ENCODE measurements at places on chromosomes 1 and 21.

GRCh38 chr1:72283022-72283306, 625 bp upstream of the NEGR1 start:
- DNase-seq: no peak

DNA sequence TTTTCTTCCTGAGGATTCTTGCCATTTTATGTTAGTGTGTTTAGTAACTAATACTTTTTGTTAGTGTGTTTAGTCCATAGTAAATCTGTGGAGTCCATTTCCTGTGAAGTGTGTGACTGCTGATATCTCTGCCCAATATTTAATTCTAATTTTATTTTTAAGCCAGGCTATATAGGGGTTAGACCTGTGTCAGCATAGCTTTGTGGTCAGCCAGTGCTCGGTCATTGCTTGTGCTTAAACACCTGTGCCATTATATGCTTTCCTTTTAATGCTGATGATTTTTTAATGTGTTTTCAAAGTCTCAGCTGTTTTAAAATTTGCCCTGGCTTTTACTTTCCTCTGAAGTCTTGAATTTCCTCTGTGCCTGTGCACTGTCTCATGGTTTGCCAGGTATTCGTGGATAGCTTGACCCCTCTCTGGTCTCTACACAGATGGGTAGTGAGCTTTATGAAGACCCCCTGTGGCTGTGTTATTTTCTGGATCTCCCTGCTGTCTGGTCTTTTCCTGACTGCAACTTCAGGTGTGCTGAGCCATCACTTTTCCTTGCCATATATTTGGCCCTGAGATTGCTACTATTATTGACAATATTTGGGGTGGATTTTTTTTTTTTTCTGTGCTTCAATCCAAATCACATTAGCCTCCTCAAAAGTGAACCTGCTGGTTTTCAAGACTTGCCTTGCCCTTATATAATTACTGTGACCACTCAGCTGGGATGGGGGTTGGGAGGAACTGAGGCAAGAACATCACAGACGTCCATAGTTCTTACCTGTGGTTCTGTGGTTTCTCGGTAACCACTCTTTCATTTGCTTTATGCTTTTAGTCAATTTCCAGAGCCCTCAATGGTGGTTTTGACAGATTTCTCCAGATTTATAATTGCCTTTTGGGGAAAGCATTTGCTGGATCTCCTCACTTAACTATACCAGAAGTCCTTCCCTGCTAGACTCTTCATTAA, 59.6 kb downstream of the RPS6KC1 start:
- no peak for DNase-seq

GRCh38 chr1:163459539-163459938, 137.8 kb downstream of the NUF2 start:
- DNase-seq: no peak

DNA sequence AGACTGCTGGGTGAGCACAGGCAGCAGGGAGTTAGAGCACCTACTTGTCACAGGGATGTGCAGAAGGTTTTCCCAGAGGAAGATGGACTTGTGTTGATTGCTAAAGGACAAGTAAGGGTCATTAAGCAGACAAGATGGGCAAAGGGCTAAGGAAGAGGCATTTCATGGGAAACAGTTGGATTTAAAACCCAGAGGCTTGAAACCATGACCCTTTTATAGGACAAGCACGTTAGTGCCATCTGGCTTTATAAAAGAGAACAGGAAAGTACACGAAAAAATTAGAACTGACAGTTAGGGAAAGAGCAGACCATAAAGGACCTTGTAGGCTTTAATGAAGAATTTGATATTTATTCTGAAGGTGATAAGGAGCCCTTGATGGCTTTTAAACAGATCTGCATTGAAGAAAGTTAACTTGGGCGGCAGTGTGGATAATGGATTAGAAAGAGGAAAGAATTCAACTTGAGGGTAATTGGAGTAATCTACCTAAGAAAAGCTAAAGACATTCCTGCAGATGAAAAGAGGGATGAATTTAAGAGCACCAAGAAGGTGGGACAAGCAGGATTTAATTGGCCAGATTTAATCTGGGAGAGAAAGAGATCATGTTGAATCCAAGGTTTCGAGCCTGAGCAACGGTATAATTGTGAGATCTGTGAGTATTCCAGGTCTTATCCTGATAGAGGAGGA, 68.6 kb downstream of the ZC3H11B start:
- no peak for DNase-seq

DNA sequence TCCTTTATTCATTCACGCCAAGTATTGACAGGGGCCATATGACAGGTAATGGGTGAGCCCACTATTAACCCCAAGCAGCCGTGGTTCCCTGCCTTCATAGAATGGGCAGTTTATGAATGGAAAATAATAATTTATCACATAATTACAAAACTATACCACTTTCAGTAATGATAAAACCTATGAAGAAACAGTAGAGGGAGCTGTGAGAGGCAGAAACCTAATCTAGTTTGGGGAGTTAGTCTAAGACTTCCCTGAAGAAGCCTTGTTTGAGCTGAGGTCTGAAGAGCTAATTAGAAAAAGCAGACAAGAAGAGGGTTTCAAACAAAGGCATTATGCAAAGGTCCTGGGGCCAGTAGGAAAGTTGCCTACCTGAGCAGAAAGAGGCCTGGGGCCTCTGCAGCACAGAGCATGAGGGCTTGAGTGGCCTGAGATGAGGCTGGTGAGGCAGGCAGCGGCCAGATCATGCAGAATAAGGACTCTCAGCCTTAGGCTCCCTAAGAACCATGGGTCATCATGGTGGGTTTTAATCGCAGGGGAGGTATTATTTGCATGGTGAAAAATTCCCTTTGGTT, 142.8 kb downstream of the ATG4C start:
- no peak for DNase-seq

DNA sequence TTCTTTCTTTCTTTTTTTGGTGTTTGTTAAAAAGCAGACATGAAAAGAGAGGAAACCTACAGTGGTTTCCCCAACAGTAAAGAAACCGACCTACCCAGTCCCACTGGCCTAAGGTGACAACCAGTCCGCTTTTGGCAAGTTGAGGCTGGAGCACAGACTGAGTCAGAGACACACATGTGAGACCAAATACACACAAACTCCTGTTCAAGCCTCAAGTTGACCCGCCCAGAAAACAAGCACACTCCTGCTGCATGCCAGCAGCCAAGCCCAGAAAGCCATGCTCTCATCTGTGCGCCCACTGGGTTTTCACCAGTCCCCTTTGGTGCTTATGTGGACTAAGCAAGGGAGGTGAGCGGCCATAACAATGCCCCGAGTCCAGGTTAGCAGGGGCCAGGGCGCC, 64.6 kb upstream of the GPR153 start:
- no peak for DNase-seq

- DNase-seq: no peak
Observed at GRCh38 chr1:159987186-159987585, 33.1 kb upstream of the SLAMF9 start.

DNA sequence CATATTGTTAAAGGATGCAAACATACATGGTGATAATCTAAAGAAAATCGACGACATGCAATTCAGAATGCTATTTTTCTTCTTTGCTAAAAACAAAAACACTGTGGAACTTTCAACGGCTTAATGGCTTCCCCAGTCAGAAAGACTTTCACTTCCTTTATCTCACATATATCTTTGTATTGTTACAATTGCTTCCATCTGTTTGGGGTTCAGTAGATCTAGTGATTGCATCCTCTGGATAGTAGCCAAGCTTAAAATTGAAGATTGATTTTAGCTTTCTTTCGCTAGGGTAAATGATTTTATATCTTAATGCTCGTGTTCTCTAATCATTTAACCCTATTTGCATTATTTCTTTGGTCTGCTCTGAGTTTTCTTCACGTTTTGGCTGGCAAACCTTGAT, 31.8 kb upstream of the ADAMTS1 start:
- no peak for DNase-seq

DNA sequence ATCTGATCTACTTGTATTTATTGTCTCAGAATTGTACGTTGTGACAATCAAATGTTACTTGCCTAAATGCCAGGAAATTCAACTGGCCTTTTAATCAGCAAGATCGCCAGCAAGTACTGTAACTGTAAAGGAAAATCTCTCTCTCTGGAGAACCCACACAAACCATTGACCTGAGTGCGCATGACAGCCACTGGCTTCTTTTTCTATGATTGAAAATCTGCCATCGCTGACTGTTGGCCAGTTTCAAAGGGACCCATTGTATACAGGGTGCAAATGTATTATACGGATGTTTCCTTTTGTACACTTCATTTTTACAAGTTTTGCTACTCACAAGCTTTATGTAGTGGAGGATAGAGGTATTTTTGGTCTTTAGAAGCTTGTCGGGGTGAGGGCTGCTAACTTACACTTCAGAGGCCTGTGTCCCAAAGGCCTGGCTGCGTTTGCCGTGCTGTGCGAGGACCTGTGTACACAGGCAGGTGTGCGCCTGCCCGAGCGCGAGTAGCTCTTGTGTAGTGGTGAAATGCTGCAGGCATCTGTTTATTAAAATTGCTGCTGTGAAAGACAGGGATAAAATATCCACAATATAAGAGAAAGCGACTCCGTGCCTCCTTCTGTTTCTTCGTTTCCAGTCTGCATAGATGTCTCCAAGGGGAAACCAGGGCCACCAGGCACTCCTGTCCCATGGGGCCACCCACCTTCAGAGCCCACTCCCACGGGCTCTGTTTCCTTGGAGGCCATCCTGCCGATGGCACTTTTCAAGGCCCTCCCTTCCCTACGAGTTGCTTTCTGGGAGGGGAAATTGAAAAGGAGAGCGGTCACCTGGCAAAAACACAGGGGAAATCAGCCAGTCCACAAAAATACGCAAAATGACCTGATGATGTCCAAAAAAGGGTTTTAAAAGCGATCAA, 25.3 kb upstream of the TRAPPC10 start:
- DNase-seq: peak; percentile 41

DNA sequence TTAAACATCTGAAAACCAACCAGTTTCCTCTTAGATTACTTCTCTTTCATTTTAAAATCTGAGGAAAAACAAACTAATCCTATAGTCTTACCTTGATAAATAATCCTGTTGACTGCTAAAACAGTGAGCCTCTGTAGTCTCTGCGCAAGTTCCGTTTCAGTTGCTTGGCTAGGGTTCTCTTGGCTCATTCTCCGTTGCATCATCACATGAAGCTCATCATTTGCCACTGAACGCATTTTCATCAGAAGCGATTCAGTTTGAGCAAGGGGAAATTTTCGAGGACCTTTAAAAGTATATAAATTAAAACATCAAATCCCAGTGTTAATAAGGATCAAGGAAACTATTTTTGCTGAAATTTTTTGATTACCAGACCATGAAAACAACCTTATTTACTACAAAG, 96.7 kb upstream of the GNG4 start:
- no peak for DNase-seq

GRCh38 chr1:193700710-193701355, 514.4 kb upstream of the B3GALT2 start:
- no peak for DNase-seq

- DNase-seq: no peak
Observed at GRCh38 chr21:39503123-39503762, 51.5 kb downstream of the SH3BGR start.

- DNase-seq: no peak
Observed at GRCh38 chr1:119626011-119626545, 22.0 kb downstream of the ZNF697 start.

GRCh38 chr1:14064649-14065442, 364.9 kb downstream of the PRDM2 start:
- no peak for DNase-seq

DNA sequence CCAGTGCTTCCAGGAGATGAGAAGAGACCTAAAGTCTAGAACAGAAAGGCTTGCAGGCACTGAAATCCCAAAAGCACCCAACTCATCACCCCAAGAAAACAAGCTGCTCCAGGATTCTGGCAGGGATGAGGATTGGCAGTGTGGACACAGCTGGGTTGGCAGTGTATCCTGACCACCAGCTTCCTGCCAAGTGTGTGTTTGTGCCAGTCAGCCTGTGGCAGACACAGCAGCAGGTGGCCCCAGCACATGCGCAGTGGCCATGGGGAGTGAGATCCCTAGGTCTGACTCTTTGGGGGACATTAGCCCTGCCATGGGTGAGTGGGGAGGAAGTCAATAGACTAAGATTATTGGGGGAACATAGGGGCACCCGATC, 8.7 kb upstream of the SNAPIN start:
- peak; percentile 49 for DNase-seq

DNA sequence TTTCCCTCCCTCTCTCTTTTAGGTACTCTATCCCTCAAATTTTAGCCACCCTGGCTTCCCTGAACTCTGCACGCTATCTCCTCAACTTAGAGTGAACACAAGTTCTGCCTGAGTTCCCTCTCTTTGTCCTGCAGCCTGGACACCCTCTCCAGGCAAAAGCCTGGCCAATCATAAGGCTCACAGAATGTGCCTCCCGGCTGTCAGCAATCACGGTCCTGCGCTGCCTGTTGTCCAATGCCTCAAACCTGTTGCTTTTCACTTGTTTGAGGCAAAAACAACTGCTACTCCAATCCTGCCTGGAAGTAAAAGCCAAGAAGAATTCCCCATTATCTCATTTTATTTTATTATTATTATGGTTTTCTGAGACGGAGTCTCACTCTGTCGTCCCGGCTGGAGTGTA, 66.1 kb downstream of the LGR6 start:
- no peak for DNase-seq

GRCh38 chr1:75673399-75673798, 51.1 kb upstream of the ACADM start:
- no peak for DNase-seq

DNA sequence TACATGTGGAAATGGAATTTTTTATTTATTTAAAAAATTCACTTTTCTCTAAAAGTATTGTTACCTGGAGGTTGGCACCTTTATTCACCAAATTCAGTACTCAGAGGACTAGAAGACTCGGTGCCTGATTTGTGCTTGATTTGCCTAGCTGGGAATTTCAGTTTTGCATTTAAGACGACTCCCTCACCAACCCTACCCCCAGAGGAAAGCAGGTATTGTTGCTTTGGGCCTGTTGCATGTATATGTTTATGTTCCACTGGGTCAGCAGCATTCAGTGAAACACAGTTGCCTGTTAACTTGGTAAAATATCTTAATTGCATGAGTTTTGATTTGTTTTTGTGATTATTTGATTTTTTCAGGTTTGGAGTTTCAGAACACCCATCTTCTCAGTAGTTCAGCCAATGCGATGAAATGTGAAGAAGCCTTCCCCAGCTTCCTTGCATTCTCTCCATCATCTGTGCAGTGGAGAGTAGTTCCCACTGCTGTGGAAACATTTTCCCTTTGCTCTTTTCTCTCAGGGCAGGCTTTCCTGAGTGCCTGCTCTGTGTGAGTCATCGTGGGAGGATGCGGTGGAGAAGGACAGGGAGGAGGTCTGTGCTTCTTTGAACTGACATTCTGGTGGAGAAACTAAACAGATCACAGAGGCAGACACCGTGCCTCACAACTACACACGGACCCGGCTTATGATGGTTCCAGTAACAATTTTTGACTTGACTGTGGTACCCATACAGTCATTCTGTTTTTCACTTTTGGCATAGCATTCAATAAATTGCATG, 6.4 kb downstream of the ADARB1 start:
- DNase-seq: no peak

GRCh38 chr1:243438815-243439214, 183.0 kb downstream of the SDCCAG8 start:
- no peak for DNase-seq

- no peak for DNase-seq
Observed at GRCh38 chr1:110069404-110070281, 829 bp downstream of the ALX3 start.

DNA sequence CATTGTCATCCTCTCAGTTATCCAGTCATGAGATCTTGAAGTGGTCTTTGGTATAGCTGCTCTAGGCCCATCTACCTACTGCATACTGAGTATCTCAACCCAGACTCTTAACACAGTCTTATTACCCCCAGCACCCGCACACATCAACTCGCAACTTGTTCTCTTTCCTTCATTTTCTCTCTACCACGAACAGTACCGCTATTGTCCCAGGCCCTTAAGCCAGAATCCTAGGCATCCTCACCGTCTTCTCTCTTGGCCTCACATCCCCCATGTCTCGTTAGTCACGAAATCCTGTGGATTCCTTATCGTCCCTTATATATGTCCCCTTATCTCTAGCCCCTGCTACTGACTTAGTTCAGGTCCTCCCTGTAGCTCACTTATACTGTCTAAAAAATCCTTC, 126.4 kb downstream of the TMEM53 start:
- DNase-seq: no peak

All from chondrocyte (in vitro differentiated cells).